Stimulated activated CD8-positive, alpha-beta memory T cell treated with anti-CD3 and anti-CD28 coated beads, Interleukin-15, amount 100 ng/mL, for 24 hours (primary cell): ENCODE measurements at places on chromosomes 16 and 17.

DNA sequence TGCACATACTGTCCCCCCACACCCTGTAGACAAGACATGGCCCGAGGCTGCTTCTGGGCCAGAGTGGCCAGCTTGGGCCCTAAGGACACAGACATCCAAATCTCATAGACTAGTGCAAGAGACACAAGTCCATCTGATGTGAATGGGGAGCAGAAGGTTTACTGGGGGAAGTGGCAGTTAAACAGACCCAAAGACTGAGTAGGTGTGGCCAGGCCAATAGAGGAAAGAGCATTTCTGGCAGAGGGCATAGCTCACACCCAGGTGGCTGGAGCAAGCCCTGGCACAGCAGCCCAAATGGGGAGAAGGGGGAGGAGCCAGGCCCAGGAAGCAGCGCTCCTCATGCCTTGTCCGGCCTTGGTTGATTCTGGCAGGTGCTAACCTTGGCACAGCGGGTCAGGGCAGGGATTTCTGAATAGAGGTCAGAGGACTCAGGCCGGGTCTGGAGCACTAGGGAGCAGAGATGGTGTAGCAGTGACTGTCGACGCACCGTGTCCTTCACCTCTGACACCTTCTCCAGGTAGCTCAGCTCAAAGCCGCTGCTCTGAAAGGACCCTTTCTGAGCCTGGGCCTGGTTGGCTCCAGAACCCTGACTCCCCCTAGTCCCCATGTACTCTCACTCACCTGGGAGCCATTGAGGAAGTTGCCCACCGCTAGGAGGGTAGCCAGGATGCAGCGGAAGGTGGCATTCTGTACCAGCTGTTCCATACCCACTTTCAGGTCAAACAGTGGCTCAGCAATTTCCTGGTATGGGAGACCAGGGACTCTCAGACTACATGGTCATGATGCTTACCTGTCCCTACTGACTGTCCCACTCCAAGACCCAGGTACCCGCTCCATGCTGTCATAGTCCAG is 4.1 kb downstream of the TMEM208 start:
- DNase-seq = no peak

- DNase-seq = no peak
Observed at GRCh38 chr17:44556166-44556831, 985 bp upstream of the FZD2 start.

DNA sequence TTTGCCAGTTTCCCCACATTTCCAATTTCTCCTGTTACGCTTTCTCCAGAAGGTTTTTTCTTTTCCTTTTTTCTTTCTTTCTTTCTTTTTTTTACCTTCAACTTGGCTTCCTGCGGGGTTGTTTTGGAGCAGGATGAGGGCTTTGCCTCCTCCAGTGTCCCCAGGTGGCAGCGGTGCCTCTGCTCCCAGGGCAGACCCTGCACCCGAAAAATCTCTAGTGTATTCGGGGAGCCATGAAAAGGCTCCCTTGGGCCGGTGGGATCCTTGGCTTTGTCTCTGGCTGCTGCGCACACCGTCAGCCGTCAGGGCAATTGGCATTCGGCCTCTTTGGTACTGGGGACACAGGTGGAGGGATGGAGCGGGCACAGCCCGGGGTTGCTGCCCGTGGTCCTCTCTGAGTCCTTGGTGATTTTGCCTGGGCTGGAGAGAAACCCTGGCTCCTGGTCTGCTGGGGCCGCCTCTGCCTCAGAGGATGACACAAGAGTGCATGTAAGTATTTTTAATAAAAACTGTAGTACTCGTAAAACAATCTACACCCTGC is 846 bp downstream of the ITGB3 start:
- no peak for DNase-seq

DNA sequence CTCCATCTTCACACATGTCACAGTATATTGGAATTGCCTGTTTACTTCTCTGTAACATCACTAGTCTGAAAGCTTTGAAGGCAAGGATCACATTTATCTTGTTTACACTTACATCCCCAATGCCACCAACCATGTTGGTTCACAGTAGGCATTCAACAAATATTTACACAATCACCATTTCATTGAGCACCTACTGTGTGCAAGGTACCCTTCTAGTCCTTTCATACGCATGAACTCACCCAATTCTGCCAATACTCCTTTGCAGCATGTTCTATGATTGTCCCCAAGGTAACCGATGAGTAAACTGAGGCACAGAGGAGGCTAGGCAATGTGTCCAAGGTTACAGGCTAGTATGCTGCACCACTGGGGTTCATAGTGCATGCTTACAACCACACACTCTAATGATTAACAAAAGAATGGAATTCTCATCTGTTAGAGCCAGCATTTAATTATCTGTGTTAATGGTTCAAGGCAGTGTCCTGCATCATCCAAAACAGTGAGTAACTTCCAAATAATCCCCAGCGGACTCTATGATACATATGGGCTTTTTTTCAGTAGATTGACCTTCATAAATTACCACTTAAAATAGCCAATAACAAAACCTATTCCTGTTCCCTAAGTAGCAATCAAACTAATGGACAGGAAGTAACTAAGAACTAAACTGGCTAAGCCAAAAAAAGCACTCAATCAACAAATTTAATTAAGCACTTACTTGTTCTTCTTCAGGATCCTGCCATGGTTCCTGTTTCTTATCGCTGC is 364.5 kb upstream of the XYLT1 start:
- DNase-seq = no peak
